Stimulated activated CD4-positive, alpha-beta T cell treated with anti-CD3 and anti-CD28 coated beads, TNF-alpha, amount 100 ng/mL, for 24 hours (primary cell): ENCODE measurements at places on chromosomes 7 and 10.

DNA sequence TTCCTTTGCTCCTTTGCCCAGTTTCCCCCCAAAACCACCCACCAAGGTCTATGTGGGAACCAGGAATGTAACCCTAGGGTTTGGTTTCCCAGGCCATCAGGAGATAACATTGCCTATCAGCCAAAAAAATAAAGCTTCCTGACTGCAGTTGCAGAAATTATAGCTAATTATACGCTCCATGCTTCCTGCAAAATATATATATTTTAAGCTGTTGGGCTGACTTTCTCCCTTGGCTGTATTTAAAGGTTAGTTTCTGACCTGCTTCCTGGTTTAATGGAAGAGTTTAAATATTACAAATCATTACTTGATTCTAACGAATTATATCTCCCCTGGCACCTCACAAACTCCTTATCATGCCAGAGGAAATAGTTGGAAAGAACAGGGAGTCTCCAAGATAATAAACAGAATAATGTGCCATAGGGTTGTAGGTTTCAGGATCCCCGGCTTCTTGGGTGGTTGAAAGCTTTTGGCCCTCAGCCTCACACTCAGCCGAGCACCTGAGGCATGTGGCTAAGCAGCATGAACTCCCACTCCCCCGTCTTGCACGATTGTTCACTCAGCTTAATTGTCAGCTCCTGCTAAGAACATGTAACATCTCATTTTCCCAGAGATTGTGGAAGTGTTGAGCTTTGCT lies 79.9 kb downstream of the FZD1 start:
- DNase-seq, result no peak

DNA sequence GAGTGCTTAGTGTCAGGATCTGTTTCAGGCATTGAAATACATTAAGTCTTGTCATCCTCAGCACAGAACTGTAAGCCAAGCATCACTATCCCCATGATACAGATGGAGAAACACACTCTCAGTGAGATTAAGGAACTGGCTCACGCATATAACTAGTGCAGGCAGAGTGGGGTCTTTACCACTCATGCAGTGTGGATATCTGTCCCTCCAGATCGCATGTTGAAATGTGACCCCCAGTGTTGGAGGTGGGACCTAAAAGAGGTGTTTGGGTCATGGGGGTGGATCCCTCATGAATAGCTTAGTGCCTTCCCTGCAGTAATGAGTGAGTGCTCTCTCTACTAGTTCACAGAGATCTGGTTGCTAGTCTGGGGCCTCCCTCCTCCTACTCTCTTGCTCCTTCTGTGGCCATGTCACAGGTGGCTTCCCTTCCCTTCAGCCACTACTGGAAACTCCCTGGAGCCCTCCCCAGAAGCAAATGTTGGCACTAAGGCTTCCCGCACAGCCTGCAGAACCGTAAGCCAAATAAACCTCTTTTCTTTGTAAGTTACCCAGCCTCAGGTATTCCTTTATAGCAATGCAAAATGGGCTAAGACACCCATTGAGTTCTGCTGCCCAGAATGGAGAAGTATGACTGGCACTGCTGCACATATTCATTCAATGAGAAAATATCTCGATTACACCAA lies 31.8 kb upstream of the MSMB start:
- DNase-seq, result no peak

GRCh38 chr10:35505241-35505873 lies 99.8 kb upstream of the GJD4 start:
- no peak for DNase-seq

GRCh38 chr10:650441-650851 lies 39.0 kb downstream of the DIP2C start:
- DNase-seq, result no peak

DNA sequence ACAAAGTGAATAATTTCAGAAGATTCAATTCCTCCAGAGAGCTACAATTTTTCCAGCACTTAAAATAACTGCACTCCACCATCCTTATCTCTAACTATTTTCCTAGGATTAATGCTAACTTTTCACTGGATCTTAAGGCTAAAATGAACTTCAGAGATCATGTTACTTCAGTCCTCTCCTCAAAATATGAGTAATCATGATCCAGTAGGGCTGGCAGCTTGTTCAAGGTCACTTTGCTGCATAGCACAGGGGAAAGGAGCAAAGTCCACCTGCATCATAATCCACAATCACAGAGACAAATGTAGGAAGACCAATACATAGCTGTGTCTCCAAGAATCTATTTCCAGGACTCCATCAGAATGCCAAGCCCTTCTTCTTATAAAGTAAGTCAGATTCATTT lies 150.3 kb downstream of the LRRTM3 start:
- no peak for DNase-seq

GRCh38 chr10:126736142-126736541 lies 65.6 kb upstream of the C10orf90 start:
- no peak for DNase-seq

DNA sequence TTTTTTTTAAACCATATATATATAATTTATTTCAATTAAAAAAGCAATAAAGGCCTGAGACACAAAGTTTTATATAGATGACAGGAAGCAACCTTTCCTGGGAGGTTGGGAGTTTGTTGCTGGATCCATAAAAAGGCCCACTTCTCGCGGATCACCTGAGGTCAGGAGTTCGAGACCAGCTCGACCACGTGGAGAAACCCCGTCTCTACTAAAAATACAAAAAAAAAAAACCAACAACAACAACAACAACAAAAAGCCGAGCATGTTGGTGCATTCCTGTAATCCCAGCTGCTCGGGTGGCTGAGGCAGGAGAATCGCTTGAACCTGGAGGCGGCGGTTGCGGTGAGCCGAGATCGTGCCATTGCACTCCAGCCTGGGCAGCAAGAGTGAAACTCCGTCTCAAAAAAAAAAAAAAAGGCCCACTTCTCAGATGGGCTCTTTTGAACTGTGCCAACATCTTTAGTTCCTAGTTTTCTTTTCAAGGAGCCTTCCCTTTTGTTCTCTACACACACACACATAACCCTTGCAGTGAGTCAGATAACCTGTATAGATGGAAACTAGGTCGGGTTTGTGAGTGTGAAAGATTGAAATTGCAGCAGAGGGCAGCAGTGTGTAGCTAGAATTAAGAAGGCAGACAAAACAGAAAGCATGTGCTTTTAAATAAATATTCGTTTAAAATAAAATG lies 1.2 kb upstream of the SMNDC1 start:
- peak; percentile 37 for DNase-seq

- no peak for DNase-seq
Observed at GRCh38 chr10:85789982-85790789, 576.4 kb downstream of the GRID1 start.

GRCh38 chr10:14539176-14539575 lies 208.5 kb upstream of the FRMD4A start:
- no peak for DNase-seq

GRCh38 chr7:3089493-3089892 lies 45.8 kb upstream of the CARD11 start:
- DNase-seq, result no peak

DNA sequence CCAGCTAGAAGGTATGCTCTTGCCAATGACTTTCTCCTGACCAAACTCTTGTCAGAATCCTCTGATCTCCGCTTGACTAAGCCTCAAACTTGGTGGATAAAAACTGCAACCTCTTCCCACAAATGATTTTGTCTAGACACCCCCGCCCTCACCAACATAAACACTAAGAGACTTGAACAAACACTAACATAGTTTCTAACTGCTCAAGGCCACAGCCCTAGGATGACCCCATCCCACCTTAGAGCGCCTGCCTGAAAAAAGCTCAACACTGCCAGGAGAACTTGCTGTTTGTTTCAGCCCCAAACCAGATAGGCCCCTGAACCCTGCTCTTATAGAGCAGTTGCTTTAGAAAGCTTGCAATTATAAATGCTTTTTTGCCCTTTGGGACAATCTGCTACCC lies 71.8 kb downstream of the LRRN3 start:
- no peak for DNase-seq

GRCh38 chr7:36202398-36202797 lies 49.3 kb downstream of the EEPD1 start:
- no peak for DNase-seq

- DNase-seq, result no peak
Observed at GRCh38 chr7:1541431-1542162, 11.1 kb downstream of the MAFK start.

GRCh38 chr10:27134371-27134770 lies 19.8 kb downstream of the YME1L1 start:
- no peak for DNase-seq

- DNase-seq, result no peak
Observed at GRCh38 chr7:144908324-144908723, 72.5 kb upstream of the TPK1 start.

GRCh38 chr10:71587941-71588573 lies 131.5 kb downstream of the C10orf105 start:
- DNase-seq, result no peak

GRCh38 chr7:17830206-17830605 lies 110.1 kb downstream of the SNX13 start:
- DNase-seq, result no peak

GRCh38 chr7:133910761-133911160 lies 216.4 kb upstream of the LRGUK start:
- DNase-seq, result no peak

- no peak for DNase-seq
Observed at GRCh38 chr10:24008164-24009091, 200.5 kb upstream of the KIAA1217 start.

GRCh38 chr10:97904576-97904975 lies 54.9 kb downstream of the GOLGA7B start:
- DNase-seq, result no peak

DNA sequence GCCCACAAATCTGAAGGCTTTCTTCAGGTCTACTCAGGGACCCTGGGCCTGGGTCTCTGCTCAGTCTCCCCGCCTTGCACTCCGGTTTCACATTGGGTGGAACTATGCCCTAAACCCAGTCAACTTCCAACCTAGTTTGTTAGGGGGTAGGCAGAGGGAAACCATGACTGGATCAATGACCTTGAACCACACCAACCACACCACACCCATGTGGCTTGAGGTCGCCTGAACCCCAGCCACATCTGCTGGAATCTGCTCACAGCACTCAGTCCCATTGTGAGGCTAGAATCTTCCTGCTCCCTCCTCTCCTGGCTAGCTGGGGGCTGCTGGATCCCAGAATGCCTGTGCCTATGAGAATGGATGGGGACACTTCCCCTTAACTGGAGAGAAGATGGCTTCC lies 17.9 kb downstream of the RFC2 start:
- no peak for DNase-seq

GRCh38 chr7:2436341-2437104 lies 33.1 kb downstream of the CHST12 start:
- no peak for DNase-seq

DNA sequence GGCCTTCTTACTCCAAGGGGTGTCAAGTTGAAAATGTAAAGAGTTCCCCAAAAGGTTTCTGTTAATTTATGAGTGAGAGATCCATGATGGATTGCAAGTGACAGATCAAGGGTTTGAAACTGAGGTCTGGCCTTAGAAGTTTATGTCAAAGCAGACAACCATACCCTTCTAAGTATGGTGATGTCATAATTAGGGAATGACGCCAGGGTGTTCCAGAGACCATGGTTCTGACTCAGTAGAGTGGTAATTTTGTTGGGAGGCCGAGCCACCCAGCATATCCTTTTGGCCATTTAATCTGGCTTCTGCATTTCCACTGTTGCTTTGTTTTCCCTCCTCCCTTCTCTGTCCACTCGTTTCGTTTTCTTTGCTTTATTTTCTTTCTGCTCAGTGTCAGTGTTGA lies 2.7 kb downstream of the TRUB1 start:
- DNase-seq, result no peak

DNA sequence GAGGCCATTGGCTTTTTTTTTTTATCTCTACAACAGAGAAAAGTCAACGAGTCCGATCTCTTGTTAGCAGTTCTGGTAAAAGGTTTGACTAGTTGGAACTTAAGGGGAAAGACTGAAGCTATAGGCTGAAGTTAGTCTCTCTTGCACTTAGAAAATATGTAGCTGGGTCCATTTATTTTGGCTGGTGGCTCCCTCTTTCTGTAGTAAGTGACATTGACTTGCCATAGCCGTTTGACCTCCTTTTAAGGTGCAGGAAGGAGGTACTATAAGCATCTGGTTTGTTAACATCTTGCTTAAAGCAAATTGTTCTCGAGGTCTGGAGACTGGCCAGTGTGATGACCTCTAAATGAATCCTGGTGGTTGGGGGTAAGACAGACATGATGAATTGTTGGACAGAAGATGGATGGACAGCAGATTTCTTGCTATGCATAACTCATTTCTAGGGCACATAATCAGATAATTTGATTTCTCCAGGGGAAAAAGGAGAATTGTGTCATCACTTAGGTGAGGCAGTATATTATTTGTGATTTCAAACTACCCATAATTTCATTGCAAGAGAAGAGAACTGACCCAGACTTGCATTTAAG lies 356.3 kb upstream of the GALNT17 start:
- DNase-seq, result no peak

GRCh38 chr10:129659508-129660268 lies 192.6 kb downstream of the MGMT start:
- DNase-seq, result no peak

DNA sequence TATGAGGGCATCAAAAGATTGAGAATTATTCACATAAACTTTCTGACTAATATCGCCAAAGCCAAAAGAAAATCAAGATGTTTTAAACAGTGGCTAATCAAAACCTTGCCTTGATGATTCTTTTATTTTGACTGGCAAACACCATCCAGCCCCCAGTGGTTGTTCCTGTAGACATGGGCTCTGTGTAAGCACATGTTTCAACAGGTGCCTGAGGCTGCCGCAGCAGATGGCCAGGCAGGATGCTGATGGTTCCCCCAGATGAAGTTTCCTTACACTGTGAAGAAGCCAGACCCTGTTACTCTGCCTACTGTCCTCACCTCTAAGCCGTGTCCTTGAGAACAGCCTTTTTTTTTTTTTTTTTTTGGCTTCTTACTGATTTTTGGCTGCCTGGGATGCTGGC lies 146.5 kb downstream of the RAB11FIP2 start:
- no peak for DNase-seq

DNA sequence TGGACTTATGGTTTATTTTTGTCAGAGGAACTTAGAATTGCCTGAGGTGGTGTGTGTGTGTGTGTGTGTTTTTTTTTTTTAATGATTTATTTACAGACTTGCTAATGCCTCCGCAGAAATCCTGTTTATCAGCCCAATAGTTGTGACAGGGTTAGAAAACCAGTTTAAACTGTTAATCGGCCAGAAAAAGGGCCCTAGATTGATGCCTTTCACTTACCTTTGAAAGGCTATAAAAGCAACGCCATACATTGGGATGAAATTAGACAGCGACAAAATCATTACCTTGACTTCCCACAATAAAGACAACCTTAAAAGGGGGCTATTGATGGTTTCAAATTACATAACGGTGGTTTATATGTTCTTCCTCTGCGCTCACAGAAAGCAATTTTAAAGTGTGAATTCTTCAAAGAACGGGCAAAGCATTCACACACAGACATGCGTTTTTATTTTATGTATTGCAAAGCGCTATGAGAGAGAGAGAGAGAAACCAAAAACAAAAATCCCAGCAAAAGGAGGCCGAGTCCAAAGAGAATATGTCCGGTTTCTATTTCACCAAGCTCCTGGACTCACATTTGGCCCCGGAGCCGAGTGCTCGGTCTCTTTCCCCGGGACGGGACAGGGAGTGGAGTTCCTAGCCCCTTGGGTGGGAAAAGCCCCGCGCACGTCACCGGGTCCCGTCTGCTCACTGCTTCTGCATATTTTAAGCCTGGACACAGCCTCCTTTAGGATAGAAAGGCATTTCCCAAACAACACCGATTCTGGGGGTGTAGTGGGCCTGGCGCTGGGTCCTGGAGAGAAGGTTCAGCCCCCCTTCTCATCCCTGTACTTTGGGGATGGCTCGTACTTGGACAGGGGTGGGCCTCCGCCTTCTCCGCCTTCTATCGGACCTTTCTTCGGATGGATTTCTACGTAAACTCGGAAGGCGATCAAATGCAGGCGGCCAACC lies 26.8 kb upstream of the VAX1 start:
- no peak for DNase-seq

- no peak for DNase-seq
Observed at GRCh38 chr7:142796501-142797390, 26.0 kb downstream of the PRSS2 start.
